ENCODE measurements at places on chromosomes 5 and 9. TPM values are rescaled to one million over a fixed set of nuclear protein-coding genes. Genes with fewer than 3 reads are reported as not detected.
A peak's percentile ranks its signal among the peaks of the same experiment; 100 is the strongest.

The PCDHGC4 gene
- not detected for total RNA-seq

DNA sequence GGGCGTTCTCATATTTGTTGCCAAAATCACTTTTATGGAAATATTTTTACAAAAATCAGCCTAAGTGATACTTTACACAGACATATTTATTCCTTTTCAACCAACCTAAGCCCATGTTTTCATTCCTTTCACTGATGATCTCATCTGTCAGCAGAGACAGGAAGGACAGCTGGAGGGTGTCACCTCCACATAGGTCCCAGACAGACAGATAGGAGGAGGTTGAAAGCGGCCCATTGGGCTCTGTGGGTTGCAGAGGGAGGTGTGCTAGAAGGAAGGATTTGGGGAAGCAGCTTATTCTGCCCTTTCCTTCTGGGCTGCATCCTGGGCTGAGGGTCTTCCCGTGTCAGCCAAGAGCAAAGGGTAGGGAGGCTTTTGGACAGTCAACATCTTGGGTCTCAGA lies 26.0 kb upstream of the SEMA4D start:
- H3K4me1 ChIP-seq: peaks cover 85% of the 10 kb centered on the region
- peaks cover 15% of the 10 kb centered on the region for H3K36me3 ChIP-seq
- H3K4me3 ChIP-seq: peak overlapping the region; percentile 31
- H3K27ac ChIP-seq: peak overlapping the region; percentile 100
- no peaks in the 10 kb centered on the region for H3K27me3 ChIP-seq

The PCDHB6 gene
- total RNA-seq: not detected

DNA sequence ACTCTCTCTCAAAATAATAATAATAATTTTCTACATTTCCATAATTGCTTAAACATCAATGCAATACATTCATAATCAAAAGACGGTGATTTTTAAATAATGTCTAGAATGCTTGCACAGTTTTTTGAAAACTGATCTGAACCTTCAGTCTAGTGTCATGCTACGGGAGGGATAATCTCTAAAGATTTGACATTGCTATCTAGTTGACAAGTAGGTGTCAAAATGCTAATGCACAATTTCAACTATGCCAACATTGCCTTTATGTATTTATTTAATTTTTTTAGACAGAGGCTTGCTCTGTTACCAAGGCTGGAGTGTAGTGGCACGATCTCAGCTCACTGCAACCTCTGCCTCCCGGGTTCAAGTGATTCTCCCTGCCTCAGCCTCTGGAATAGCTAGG lies 16.0 kb upstream of the PCAT7 start:
- DNase-seq: no peak
- H3K4me3 ChIP-seq: no peak overlapping the region
- H3K36me3 ChIP-seq: no peaks in the 10 kb centered on the region

The PCDHGC5 gene
- total RNA-seq: not detected

The EPB41L4A gene
- 0.34 TPM for total RNA-seq

DNA sequence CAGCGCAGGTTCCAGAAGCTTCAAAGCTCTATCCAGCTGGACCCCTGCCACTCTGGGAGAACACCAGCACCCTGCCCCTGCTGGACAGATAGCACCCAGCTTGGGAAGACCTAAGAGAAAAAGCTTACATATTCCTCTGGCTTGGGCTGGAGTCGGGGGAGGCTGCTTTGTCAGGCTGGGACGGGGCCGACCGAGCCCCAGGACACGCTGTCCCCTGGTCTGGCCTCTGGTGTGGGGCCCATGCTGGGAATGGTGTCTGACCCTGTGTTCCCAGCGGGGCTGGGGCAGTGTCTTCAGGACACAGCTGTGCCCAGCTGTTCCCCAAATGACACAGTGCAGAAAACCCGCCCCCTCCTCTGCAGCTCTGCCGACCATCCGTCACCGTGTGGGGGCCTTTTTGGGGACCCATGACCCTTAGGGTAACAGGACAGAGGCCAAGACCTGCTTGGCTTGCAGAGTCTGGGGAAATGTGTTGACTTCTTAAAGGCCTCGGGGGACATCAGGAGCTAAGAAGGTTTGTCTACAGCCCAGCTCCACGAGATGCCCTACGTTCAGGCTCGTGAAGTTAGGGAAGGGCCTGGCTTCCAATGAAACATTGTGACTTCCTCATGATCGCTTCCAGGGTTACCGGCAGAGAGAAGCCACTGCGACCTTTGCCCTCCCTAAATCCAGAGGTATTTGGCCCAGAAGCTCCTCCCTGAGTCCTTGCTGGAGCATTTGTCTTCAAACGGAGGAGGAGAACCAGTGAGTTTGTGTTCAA lies 20.4 kb upstream of the SLC2A6 start:
- H3K36me3 ChIP-seq: no peaks in the 10 kb centered on the region
- DNase-seq: no peak
- no peaks in the 10 kb centered on the region for H3K4me1 ChIP-seq
- no peak overlapping the region for H3K27ac ChIP-seq
- peaks cover 6% of the 10 kb centered on the region for H3K27me3 ChIP-seq

DNA sequence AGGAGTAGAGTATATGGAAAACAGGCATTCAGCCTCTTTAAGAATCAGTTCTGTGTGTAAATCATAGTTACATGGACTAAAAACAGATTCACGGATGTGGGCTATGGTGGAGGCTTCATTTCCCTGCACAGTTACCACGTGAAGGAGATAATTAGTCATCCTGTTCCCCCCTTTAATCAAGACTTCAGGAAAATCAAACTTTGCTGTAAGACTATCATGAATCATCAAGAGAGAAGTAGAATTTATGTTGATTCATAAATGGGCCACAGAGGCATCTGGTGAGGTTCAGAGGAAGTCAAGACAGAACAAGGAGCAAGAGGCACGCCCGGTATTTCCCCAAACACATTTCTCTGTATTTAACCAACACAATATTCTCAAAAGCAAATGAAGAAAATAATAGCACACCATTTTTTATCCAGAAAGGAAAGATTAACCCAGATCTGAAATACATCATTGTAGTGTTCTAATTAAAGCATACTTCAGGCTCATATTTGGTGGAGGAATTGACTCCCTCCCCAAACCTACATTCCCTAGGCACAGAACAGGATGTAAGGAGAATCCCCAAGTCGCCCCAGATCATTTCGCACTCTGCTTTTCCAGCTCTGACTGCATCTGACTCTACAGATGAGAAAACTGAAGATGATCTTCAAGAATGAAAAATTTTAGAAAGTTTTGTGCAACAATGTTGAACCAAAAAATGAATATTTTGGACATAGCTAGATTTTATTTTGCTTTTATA lies 175.8 kb upstream of the GAS1 start:
- H3K4me3 ChIP-seq: no peak overlapping the region
- peaks cover 5% of the 10 kb centered on the region for H3K4me1 ChIP-seq
- no peak for DNase-seq
- H3K27me3 ChIP-seq: peaks cover 6% of the 10 kb centered on the region

DNA sequence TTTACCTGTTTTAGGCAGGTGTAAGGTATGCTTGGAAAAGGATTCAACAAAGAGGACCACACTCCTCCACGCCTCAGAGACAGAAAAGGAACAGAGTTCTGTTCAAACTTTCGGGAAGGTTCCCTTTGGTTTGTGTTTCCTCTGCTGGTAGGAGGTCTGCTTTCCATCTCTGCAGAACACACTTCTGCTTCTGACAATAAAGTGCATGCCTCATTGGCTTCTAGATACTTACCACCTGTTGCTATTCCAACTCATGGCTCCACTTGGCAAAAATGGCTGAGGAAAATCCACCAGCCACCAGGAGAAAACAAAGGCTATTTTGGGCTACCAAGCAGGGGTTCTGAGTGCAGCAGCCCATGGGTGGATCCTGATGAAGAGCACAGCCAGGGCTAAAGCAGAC lies 112.7 kb downstream of the NRG2 start:
- H3K36me3 ChIP-seq: no peaks in the 10 kb centered on the region
- no peak overlapping the region for H3K4me3 ChIP-seq
- no peak overlapping the region for H3K27ac ChIP-seq
- no peak for DNase-seq

GRCh38 chr9:34524349-34524748 lies 1.6 kb upstream of the ENHO start:
- H3K4me1 ChIP-seq: peaks cover 17% of the 10 kb centered on the region
- no peak for DNase-seq
- peaks cover 49% of the 10 kb centered on the region for H3K27me3 ChIP-seq
- no peak overlapping the region for H3K4me3 ChIP-seq

The LRRC26 gene
- total RNA-seq: 0.34 TPM

DNA sequence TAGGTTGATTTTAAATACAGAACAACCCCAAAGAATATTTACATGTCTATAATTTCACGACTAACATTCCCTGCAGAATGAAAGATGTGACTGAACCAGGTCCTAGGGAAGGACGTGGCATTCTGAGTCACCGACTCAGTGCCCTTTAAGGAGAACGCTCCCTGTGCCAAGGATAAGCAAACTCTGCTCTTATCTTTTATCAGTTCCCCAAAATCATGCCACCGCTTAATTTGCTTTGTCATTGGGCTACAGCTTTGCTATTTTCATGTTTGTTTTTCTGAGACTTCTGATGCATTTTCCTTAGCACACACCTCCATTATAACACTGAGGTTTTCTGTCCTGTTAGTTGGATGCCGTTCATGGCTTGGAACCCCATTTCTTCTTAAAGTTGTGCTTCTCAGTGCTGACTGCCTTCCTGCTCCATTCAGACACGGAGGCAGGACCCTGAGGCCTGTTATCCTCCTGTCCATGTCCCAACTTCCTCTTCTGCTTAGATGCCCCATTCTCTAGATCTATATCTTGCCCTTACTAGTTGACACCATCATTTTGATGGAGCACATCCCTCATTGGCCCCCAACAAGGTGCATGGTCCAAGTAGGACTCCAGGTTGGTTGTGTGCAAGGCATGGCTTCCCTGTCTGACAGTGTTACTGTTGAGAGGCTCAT lies 11.2 kb upstream of the SEMA4D start:
- no peaks in the 10 kb centered on the region for H3K36me3 ChIP-seq
- peaks cover 61% of the 10 kb centered on the region for H3K4me1 ChIP-seq

DNA sequence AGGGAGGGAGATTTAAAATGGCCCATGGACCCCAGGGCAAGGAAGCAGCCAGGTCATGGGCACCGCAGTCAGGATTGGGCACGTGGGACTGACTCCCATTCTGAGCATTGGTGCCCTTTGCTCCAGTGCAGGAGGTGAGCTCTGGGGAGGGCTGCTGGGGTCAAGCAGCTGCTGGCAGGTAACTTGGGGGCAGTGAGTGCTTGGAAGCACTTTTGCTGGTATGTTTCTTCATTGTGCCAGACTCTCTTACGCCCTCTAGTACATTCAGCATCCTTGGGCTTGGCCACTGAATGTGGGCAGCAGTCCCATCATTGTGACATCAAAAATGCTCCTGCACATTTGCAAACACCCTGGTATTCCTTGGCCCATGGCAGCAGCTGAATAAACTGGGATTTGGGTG lies 32.7 kb downstream of the PRRC2B start:
- H3K4me3 ChIP-seq: no peak overlapping the region
- H3K27ac ChIP-seq: no peak overlapping the region
- DNase-seq: no peak
- no peaks in the 10 kb centered on the region for H3K27me3 ChIP-seq

- no peak overlapping the region for H3K4me3 ChIP-seq
- no peaks in the 10 kb centered on the region for H3K27me3 ChIP-seq
- DNase-seq: no peak
- no peak overlapping the region for H3K27ac ChIP-seq
- no peaks in the 10 kb centered on the region for H3K36me3 ChIP-seq
- no peaks in the 10 kb centered on the region for H3K4me1 ChIP-seq
Observed at GRCh38 chr9:125841444-125841843, 94.3 kb downstream of the PBX3 start.

GRCh38 chr9:75866273-75866871 lies 24.1 kb upstream of the PCSK5 start:
- no peaks in the 10 kb centered on the region for H3K36me3 ChIP-seq
- no peaks in the 10 kb centered on the region for H3K4me1 ChIP-seq
- no peak overlapping the region for H3K4me3 ChIP-seq
- peaks cover 5% of the 10 kb centered on the region for H3K27me3 ChIP-seq
- no peak for DNase-seq
- H3K27ac ChIP-seq: no peak overlapping the region

DNA sequence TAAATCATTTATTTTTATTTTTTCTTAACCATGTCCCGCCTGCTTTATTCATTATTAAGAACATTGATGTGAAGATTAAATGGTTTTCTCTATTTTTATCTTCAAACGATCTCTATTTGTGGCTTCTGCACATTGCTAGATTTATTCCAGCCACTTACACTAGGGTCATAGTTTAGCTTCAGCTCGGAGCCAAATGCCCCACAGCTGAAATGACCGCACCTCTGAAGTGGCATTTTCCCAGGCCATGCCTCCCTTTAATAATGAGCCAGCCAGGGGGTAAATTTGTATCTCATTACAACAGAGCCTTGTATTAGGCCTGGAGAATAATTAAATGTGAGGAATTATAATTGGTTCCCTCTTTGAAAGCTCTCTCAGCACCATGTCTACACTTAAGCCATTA lies 89.4 kb downstream of the DOCK8 start:
- no peak overlapping the region for H3K4me3 ChIP-seq
- DNase-seq: no peak
- peaks cover 77% of the 10 kb centered on the region for H3K36me3 ChIP-seq
- peaks cover 2% of the 10 kb centered on the region for H3K4me1 ChIP-seq
- H3K27ac ChIP-seq: no peak overlapping the region

GRCh38 chr5:154345255-154345952 lies 100.4 kb upstream of the SAP30L start:
- H3K4me3 ChIP-seq: no peak overlapping the region
- H3K36me3 ChIP-seq: no peaks in the 10 kb centered on the region
- no peaks in the 10 kb centered on the region for H3K27me3 ChIP-seq
- peaks cover under 1% of the 10 kb centered on the region for H3K4me1 ChIP-seq
- DNase-seq: no peak
- no peak overlapping the region for H3K27ac ChIP-seq

DNA sequence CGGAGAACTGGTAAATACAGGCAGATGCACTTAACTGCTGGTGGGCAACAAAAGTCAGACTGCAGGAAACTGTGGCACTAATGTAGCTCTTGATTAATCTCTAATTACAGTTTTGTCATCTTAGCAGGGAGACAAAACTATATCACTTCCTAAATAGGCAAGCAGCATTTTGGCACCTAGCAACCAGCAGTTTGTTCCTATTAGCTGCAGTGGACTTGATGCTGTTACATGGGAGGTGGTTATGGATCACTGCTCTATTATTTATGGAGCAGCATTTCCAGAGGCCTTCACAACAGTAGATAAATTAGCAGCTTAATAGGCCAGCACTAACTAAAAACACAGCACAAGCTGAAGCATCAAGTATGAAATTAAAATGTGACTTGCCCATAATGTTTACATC lies 518.3 kb upstream of the ITGA1 start:
- H3K27me3 ChIP-seq: no peaks in the 10 kb centered on the region
- no peaks in the 10 kb centered on the region for H3K4me1 ChIP-seq
- no peak overlapping the region for H3K27ac ChIP-seq
- no peaks in the 10 kb centered on the region for H3K36me3 ChIP-seq

- H3K4me3 ChIP-seq: no peak overlapping the region
- H3K4me1 ChIP-seq: peaks cover 3% of the 10 kb centered on the region
- peaks cover 13% of the 10 kb centered on the region for H3K27me3 ChIP-seq
- no peaks in the 10 kb centered on the region for H3K36me3 ChIP-seq
- DNase-seq: no peak
Observed at GRCh38 chr9:89564346-89564878, 40.4 kb upstream of the GADD45G start.

All from activated T-helper 2 cell treated with anti-CD3 and anti-CD28 coated beads, Interferon-gamma antibody, Interleukin-2, Interleukin-4, amounts not matched to agents 10 μg/mL and 5 μg/mL and 100 μg/mL, durations not matched to agents 14 hours and 24 hours and 36 hours (primary cell).